Vein endothelial cell (primary cell): ENCODE measurements at places on chromosomes 11 and 22. TPM values are rescaled to one million over a fixed set of nuclear protein-coding genes. Genes with fewer than 3 reads are reported as not detected.

The NAALADL1 gene
- total RNA-seq, result 5.5 and 7.2 TPM in 2 replicates

The OR51I1 gene
- total RNA-seq, result not detected in 2 replicates

The MS4A15 gene
- total RNA-seq, result not detected in 2 replicates

The RFPL2 gene
- total RNA-seq, result not detected in 2 replicates
